ENCODE measurements at places on chromosomes 5 and 9.

DNA sequence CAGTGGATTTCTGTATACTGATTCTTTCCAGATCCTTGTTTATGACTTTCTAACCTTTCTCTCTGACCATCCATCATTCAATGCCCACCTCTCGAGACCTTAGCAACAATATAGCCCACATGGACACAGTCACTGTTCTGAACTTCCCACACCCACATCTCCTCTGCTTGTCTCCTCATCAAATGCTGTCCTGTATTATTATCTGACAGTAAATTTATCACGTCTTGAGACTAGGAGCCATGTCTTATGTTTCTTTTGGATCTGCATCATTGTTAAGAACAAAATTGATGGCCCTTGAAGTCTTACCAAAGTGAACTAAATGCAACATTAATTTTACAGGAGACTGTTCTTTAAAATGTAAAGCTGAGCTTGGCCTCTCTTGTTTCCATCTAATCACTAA is 495.4 kb upstream of the KLF4 start:
- DNase-seq, result no peak

DNA sequence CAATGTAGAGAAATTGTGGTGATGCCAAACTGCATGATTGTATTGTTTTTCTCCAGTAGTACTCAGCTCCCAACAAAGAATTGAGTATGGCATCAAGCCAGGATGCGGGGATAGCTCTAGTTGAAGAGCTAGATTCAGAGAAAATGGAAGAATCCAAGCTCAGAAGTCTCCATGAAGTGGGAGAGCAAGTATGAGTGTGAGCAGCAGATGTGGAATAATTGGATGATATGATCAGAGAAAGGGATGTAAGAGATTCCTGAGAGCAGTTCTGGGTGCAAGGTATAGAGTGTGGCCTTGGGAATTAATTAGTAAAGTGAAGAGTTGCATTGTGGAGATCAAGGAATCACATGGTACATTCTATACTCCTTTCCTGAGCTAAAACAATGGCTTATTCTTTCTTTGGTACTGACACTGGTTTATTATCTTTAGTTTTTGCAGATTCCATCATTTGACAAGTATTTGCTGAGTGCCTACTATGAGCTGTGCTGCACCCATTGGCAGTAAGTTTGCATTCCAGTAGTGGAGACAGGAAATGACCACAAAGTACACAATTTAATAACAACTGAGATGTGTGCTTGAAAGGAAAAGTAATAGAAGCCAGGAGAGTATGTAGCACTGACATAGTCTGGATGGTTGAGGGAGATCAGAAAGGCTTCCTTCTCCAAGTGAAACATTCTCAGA is 177.1 kb downstream of the CPLANE1 start:
- peak; percentile 93 for DNase-seq

GRCh38 chr5:89441965-89442364 is 559.0 kb upstream of the MEF2C start:
- no peak for DNase-seq

- no peak for DNase-seq
These were observed 280.8 kb downstream of the FANCC start for GRCh38 chr9:95036676-95037075.

DNA sequence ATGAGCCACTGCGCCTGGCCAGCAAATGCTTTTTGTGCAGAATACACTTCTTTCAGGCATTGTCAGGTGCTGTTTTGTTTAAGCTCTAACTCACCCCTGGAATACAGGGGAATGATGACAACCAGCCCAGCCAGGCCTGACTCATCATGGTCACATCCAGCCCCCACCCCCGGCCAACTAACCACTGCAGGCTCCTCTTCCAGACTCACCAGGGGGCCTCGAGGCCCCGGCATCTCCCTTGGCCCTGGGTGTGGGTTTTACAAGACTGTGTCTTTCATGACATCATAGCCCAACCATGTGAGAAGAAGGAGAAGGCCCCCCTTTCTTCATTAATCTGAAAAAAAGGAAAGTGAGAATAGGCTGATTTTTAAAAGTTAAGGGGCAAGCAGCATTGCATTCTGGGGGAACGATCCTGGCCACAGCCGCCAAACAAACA is 35.5 kb downstream of the OLFML2A start:
- DNase-seq, result peak; percentile 95

- no peak for DNase-seq
These were observed 629.8 kb downstream of the EFNA5 start for GRCh38 chr5:107040907-107041306.

DNA sequence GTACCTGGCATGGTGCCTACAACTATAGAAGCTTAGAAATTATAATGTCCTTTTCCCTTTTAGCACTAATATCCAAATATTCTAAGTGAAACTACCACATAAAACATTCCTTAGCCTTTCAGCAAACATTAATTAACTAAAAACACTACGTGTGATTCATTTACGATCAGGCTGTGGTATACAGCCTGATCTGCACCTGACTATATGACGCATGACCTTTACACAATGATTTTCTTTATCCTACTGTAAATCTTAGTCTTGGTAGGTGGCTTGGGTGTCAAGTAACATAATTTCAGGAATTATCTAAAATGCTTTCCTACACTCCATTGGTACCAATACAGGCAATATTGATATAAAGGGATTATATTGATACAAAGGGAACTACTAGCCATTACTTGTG is 686.7 kb downstream of the DTWD2 start:
- no peak for DNase-seq

DNA sequence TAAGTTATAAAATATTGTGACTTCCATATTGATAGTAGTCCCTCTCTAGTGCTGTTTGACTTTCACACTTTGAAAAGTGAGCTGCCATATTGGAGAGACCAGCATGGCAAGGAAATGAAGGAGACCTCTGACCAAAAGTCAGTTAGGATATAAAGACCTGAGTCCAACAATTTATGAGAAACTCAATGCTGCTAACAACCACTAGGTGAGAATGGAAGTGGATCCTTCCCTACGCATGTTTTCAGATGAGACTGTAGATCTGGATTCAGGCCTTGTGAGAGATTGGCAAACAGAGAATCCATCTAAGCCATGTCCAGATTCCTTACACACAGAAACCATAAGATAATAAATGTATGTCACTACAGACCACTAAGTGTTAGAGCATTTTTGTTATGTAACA is 81.6 kb downstream of the CTNND2 start:
- DNase-seq, result no peak

GRCh38 chr9:1845425-1845824 is 169.7 kb upstream of the SMARCA2 start:
- DNase-seq, result no peak

- DNase-seq, result no peak
These were observed 20.9 kb downstream of the TRAF2 start for GRCh38 chr9:136907011-136907914.

All from cardiac fibroblast (primary cell).